ENCODE measurements at places on chromosomes 2 and 18. TPM values are rescaled to one million over a fixed set of nuclear protein-coding genes. Genes with fewer than 3 reads are reported as not detected.

GRCh38 chr2:58447586-58447985, 206.5 kb upstream of the FANCL start:
- DNase-seq = no peak

ADAM23 gene
- polyA plus RNA-seq = 7.1 TPM

DNA sequence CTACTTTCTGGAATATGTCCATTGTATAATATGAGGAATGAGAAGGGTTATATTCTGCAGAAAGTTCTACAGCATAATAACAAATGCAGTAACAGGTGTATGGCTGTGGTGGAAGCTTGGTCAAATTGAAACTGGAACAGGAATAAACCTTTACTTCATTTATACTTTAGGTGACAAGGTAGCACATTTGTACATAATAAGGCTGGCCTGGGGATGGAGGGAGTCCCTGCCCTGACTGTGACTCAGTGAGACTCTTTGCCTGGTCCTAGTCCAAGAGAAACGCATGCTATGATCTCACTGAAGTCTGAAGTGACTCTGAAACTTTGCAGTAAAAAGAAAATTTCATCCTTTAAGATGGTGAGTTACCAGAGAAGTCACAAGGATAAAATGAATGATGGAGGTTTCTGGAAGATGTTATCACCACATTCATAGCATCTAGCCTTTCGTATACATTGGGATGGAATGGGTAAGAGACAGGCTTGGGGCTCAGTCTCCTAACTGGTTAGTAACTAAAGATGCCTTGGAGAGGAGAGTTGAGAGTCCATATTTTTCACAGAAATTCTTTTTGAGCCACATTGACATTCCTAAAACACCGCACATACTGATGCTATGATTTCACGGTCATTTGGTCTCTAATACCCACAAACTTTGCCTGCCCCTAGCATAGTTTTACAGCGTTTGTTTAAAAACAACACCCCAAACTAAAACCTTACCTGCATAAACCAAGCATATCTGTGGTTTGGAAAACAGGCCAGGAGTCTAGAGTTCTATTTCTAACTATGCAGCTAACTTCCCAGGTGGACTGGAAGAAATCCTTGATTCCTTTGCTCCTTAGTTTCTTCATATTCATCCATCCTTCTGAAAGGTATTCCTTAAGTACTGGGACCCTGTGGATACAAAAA, 42.4 kb upstream of the NABP1 start:
- DNase-seq = no peak

DNA sequence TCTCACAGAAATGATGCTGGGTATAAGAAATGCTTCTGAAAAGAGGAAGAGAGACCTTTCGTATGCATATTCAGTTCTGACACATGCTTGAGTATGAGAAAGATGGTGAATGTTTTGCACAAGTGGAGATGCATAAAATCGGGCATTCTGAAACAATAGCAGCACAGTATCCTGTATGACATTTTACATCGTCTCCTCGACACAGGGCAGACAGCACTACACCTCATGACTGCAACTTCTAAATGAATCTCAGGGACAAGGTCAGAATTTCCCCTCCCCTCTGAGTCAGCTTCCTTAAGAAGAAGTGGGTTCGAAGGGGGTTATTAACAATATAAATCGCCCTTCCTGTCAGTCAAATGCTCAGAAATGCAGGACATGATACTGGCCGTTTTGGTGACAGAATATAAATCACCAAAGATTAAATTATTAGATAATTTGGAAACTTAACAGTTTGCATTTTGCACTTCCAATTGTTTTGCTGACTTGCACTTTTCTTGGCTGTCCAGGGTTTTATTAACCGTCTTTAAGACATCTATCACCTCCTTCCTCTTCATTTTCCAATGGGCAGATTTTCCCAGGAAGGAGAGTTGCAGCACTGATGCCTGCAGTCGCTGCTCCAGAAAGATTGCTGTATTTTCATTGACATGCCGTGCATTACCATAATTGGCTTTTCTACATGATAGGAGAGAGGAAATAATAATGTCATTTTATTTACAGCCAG, 57.2 kb downstream of the TSHZ1 start:
- DNase-seq = no peak

- peak; percentile 75 for DNase-seq
Observed at GRCh38 chr2:172415865-172416183, 11.6 kb upstream of the ITGA6 start.

DNA sequence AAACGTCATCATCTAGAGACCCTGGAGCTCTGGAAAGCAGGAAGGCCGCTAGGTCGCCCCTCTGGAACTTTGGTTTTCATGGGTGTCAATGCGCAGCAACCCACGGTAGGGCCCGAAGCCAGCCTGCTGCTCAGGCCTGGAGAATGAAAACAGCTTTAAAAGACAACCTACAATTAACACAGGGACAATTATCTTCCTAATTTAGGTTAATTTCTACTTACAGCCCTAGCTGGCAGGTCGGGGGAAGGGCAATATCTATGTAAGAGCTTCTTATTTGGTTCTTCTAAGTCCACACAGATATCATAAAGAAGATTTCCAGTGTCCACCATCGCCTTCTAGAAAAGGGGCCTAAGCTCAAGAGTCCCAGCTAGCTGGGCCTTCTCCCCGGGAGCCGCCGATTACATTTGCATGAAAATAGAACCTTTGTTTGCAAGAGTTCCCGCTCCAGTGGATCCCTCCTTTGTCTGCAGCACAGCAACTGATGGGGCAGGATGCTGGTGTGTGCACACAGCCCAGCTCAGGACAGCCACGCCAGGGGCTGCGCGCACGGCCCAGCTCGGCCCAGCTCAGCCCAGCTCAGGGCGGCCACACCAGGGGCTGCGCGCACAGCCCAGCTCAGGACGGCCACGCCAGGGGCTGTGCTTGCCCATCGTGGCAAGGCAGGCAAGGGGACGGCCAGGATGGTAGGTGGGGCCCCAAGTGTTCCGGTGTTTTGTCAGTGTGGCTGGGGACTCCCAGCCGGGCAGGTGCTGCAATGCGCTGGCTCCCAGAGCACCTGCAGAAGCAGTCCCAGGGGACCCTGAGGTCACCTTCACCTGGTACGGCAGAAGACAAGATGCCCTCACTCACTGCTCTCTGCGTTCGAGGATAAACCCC, 109.1 kb downstream of the HDAC4 start:
- DNase-seq = no peak

CNDP1 gene
- polyA plus RNA-seq = 2.6 TPM

DNA sequence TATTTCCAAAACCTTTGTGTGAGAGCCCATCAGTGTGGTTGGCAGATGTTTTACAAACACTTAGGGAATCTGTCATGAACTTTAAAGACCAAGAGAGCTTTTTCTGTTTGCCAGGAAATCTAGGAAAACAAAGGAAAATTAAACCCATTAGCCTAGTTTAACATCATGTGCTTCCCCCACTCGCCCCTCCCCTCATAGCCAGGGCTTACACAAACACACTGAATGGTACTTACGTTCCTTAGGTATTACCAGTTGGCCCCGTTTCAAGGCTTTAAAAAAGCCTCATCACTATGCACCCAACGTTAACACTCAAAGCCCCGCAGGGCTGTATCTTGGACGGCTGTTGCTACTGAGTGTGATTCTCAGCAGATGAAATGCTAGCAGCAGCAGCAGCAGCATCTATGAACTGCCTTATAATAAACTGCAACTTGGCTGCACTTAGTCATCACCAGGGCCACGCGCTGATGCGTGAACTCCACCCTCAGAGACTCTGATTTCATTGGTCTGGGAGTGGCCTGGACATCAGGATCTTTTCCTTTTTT, 20.1 kb upstream of the TTC39C start:
- peak; percentile 53 for DNase-seq

SPP2 gene
- polyA plus RNA-seq = not detected

DNA sequence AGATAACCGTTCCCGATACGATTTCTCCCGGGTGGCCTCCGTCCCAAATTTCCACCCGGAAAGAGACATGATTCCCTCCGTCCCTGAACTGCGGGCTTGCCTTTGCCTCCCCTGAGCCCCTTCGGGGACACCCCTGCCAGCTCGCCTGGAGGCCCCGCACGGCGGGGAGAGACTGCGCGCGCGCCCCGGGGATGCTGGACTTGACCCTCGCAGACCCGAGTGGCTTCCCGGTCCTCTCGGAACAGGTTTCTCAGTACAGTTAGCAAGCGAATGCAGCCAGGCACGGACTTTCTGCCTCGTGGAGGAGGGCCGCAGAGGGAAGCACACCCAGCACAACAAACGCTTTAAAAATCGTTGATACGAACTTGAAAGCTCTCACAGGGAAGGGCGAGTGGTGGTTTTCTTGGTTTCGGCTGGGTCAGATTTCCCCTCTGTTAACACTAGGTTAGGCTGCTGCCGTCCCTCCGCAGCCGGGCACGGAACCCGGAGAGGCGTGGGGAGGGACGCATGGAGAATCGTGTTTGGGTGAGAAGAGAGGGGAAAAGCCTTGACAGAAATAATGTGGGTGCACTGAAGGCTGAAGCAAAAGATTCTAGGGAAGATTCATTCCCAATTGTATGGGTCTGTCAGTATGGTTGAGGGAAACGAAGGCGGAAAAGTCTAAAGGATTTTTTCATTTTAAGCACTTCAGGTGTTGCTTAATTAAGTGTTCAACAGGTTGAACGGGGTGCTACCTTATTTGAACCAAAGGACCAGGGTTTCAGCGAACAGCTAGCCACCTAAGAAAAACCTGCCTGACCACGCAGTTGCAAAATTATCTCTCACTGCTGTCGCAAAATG, 916 bp downstream of the TNFRSF11A start:
- no peak for DNase-seq

AQP12B gene
- 0.66 TPM for polyA plus RNA-seq

DNA sequence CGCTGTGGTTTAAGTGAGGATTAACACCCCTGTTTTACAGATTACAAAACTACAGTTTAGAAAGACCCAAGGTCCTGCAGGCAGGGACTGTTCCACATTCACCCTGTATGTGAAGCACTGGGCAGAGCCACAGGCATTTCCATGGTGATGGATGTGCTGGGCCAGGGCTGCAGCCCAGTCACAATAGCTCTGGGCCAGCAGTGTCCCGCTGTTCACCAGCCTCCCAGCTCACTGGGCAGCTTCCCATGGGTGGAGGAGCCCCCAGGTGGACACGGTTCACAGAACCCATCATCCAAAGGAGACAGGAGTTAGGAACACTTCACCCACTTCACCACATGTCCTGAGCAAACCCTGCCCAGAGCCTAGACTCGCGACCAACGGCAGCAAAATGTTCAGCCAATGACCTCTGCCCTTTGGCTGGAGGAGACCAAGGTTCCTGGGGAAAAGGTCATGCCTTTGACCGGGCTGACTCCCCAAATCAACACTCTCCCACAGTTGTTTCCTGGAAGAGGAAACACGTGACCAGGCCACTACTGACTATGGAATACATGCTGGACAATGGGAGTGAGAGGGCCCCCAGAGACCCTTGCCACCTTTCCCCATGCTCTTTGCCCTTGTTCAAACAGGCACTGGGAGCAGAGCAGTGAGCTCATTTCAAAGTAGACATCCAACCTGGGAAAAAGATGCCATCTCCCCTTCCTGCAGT, 28.0 kb upstream of the SLC35F6 start:
- DNase-seq = no peak

STARD7 gene
- polyA plus RNA-seq = 144 TPM

DNA sequence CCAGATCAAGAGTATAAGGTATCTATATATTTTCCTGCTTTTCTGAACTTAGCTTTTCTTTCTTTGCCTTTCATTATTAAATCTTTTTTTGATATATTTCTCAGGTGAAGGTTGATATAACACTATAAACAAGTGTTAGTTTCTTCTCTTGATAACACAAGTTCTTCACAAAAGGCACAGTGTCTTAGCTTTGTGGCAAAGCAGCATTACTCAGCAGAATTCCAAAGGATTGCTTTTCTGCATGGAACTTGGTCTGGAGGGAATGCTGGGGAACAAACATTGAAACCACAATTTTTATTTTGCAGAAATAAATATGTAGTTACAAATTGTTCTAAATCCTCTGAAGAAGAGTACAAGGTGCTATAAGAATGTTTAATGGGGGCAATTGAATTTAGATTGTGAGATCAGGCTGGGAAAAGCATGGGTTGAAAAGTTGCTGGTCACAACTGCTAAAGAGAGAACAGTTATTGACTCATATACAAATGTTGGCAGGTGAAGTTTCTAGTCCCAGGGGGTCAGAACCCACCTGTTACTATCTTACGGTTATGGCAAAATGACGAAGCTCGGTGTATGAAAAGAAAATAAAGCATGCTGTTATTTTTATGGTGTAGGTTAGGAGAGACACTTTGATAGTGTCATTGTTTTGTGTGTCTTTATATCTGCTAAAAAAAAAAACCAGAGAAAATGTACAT, 68.2 kb downstream of the UBR3 start:
- no peak for DNase-seq

- no peak for DNase-seq
Observed at GRCh38 chr18:1252534-1252933, 347.9 kb downstream of the ADCYAP1 start.

DNA sequence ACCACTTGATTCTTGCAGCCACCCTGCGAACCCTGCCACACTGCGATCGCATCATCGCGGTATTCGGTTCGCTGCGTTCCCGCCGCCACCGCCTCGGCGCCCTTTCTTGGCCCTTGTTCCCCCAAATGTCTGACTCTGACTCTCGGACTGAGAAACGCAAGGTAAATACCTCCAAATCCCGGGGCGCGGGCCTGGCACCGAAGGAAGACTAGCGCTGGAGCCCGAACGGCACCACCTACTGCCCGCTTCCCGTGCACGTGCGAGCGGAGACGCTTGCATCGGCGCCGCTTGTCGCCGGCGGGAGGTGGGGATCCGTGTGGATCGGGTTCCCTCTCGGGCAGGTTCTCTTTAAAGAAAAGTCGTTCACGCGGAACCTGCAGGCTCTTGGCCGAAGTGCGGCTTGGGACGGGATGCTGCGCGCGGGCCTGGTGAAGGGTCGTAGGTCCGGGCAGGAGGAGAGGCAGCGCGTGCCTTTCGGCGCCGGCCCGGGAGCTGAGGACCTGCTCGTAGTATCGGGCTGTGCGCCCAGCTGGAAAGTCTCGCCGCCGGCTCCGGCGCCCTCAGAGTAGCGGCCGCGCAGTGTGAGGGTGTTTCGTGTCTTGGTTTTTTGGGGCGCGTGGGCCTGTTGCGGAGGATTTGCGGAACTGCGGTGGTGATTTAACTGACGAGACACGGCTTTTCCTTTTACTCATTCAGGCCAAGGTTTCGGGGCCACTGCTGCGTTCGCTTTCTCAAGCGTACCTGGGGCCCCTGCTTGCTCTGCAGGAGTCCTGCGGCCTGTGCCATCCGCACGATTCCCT, 514 bp downstream of the BCL2L11 start:
- DNase-seq = peak; percentile 57

UGT1A3 gene
- polyA plus RNA-seq = not detected

DNA sequence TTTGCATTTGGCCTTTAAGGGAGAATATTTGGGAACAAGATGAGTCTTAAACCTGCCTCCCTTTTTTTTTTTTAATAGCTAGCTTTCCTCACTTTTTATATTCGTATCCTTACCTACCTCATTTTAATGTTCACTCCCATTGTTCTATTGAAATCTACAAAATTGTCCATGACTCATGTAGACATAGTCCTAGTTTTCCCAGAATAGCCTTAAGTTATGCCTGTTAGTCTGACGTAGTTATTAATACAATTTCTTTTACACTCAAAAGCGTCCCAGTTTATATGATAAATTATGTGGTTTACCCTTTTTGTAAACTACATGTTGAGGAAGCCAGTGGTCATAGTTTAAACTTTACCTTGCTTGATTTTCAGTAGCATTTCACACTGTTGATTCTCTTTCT, 73.4 kb downstream of the UBR3 start:
- no peak for DNase-seq

DCC gene
- polyA plus RNA-seq = 5.8 TPM

Data from renal pelvis (tissue), 12 donors.